GM23338 (cell line): ENCODE measurements at places on chromosomes 13 and 19.

DNA sequence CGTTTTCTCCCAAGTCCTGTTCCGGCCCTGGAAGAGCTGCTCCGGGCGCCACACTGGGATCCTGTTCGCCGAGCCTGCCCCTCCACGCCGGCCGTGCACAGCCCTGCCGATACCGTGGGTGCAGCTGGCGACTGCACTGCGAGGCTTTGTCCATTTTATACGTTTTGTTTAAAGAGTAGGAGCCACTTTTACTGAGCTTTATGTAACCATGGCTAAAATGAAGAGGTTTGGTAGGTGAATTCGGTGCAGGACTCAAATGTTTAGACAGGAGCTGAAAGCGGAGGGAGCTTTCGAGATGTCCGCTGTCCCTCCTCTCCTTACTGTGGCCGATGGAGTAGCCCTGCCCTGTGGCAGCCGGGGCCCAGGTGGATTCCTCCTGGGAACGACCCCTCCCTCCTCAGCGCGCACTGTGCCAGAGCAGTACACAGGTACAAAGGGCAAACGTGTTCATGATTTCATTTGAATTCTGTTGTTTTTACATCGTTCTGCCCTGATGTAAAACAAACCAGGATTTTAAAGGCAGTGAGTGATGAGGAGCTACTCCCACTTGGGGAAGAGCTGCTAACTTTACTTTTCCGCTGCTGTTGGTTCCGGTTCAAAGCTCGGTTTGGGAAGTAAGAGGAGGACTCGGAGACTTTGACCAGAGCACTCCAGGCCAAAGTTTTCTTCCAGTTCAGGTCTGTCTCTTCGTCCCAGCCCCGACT lies 1.7 kb downstream of the COL4A2 start:
- DNase-seq: peak; percentile 67

- DNase-seq: no peak
Observed at GRCh38 chr19:41501854-41502253, 58.9 kb downstream of the ERICH4 start.

GRCh38 chr13:40668335-40668734 lies 1.9 kb upstream of the FOXO1 start:
- peak; percentile 80 for DNase-seq

DNA sequence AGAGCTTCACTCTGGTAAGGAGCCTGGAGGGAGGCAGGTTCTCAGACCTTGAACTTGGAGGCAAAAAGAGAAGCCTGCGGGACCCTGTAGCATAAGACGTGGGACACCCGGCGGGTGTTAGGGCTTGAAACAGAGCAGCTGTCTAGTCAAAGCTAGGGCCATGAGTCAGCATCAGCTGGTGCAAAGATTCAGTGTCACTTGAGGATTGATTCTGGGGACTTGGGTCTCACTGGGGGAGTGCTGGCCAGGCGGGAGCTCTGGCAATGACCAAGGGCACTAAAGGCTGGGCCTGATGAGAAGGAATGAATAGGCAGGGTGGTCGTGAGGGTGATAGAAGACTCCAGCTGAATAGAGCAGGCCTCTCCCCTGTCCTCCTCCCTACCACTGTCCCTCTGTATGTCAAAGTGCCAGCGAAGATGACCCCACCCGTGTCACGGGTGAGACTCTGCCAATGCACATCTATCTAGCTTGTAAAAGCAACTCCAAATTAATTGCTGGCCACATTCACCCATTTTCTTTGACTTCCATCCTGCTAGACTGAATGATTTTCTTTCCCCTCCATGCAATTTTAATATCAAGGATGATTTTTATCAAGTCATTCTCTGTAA lies 97.1 kb downstream of the MBNL2 start:
- no peak for DNase-seq

GRCh38 chr19:49887037-49887664 lies 9.5 kb downstream of the IL4I1 start:
- DNase-seq: no peak

DNA sequence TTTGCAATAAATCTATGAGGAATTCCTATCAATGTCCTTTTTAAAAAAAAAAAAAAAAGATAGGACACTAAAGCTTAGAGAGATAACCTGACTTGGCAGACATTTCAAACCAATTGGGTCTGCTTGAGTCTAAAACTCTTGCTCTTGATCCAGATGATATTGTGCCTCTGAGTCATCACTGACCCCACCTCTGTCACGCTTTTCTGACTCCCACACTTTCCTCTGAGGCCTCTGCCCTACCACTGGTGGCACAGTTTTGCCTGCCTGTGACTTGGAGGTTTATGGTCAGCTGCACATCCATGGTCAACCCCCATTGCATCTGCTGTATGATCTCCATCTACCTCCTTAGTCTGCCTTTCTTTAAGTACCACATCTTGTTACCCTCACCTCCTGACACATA lies 328.7 kb downstream of the SPRY2 start:
- DNase-seq: no peak

- peak; percentile 22 for DNase-seq
Observed at GRCh38 chr13:85564598-85564997, 234.6 kb downstream of the SLITRK6 start.

DNA sequence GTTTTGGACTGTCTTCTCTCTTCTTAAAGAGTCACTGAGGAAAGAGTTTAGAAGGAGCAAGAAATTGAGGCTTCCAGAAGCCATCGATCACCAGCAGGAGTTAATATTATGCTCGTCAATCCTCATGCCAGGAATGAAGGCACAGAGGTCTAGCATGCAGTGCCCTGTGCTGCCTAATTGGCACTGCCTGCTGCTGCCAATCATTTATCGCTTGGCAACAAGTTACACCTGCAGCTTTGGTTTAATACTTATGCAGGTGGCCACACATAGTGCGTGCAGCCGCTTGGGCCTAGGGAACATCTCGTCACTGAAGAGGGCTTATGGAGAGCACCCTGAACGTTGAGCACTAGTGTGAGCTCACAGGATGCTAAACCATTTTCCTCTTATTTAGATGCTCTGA lies 2.7 kb upstream of the SOX1 start:
- DNase-seq: no peak

- DNase-seq: no peak
Observed at GRCh38 chr13:22561581-22561980, 619.2 kb upstream of the SGCG start.

GRCh38 chr13:53847502-53847901 lies 818.9 kb downstream of the OLFM4 start:
- DNase-seq: no peak

- no peak for DNase-seq
Observed at GRCh38 chr13:103200118-103200885, 134.1 kb upstream of the SLC10A2 start.
